ENCODE measurements at places on chromosomes 2 and 18. TPM values are rescaled to one million over a fixed set of nuclear protein-coding genes. Genes with fewer than 3 reads are reported as not detected.

DNA sequence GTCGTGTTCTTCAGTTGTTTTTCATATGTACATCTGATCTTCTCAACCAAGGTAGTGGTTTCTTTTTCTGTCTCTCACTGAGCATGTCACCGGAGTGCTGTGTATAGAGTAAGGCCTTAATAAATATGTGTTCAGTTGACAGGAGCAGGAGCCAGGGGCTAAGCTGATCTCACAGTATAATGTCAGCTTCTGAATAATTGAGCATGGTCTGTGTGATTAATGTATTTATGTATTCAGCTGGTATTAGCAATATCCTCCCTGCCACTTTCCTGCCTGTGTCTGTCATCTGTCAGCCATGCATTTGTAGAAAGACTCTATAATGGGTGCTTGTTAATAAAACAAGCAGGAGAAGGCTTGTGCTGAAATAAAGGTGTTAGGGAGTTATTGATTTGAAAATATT, 198.9 kb downstream of the ADCYAP1 start:
- DNase-seq, result no peak

The PRKRA gene
- polyA plus RNA-seq, result 80.5 TPM

DNA sequence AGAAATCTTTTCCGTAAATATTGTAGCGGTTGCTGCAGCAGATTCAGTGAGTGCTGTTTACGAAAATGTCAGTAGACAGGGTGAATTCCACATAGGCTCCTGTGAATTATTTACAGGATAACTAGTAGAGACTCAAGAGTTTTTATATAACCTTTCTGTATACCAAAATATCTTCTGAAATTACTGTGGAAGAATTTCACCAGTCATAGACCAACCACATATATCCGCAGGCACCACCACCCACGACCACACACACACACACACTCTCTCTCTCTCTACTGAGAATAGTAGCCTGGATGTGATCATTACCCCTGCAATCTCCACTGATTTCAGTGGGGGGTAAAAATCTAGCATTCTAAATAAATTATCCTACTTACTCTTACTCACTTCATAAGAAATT, 341.8 kb downstream of the RBM43 start:
- DNase-seq, result no peak

DNA sequence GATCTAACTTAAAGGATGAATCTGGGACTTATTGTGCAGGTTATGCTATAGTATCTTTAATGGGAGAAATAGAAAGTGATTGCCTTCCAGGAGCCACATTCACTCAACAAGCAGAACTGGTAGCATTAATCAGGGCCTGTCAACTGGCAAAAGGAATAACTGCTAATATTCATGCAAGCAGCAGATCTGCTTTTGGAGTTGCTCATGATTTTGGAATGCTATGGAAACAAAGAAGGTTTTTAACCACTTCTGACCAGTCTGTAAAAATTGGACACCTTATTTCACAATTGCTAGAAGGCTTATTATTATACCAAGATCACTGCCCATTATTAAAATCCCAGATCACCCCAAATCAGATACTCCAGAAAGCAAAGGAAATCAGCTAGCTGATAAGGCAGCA, 200.4 kb downstream of the MREG start:
- no peak for DNase-seq

The FSHR gene
- polyA plus RNA-seq, result not detected

The DIPK1C gene
- polyA plus RNA-seq, result 0.36 TPM

- DNase-seq, result no peak
Measured at GRCh38 chr2:109428281-109428680, 185.5 kb downstream of the SEPTIN10 start.

The SULT1C2 gene
- 23.3 TPM for polyA plus RNA-seq

- DNase-seq, result no peak
Measured at GRCh38 chr2:205959521-205959920, 126.5 kb downstream of the INO80D start.

DNA sequence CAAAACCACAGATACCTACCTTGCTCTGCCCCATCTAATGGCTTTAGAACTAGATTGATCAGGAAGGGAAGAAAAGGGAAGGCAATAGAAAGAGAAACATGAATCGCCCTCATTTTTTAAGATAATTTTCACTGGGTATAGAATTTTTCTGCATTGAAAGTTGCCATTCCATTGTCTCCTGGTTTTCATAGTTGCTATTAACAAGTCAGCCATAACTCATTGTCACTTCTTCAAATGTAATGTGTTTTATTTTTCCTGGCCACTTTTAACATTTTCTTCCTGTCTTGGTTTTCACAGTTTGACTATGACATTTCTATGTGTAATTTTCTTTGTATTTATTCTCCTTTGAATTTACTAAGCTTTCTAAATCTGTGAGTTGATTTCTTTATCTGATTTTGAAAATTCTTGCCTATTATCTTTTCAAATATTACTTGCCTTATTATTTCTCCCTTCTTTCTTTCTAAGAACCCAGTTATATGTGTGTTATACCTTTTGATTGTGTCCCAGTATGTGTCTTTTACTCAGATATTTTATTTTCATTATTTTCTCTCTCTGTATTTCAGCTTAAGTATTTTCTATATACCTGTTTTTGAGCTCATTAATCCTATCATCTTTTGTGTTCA, 85.5 kb upstream of the GLI2 start:
- DNase-seq, result no peak
